ENCODE measurements at places on chromosomes 4 and X. TPM values are rescaled to one million over a fixed set of nuclear protein-coding genes. Genes with fewer than 3 reads are reported as not detected.
A peak's percentile ranks its signal among the peaks of the same experiment; 100 is the strongest.

- DNase-seq = no peak
Observed at GRCh38 chrX:141405486-141405852, 163.2 kb upstream of the SPANXC start.

DNA sequence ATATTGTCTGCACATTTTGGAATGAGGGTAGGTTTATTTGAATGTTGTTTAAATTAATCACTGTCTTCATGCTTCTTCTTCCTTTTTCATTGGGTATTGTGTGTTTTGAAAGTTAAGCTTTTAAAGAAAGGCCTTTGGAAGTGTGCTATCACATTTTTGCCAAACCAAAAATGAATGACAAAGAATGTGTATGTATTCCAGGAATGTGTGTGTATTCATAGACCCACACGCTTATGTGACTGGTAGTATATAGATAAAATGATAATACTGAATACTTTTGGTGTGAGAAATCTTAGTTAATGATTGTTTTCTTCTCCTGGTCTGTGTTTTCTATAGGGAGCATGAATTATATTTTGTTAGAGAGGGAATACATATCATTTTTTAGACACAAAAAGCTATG lies 404.4 kb downstream of the TLL1 start:
- no peak for DNase-seq

GRCh38 chr4:1744552-1744951 lies 23.2 kb downstream of the TACC3 start:
- no peak for DNase-seq

GRCh38 chr4:186015212-186015817 lies 53.6 kb upstream of the TLR3 start:
- peak; percentile 64 for DNase-seq

- DNase-seq = no peak
Observed at GRCh38 chrX:135389717-135390116, 32.0 kb upstream of the SMIM10L2A start.

Gene SPANXC
- total RNA-seq = not detected

Gene IL2RG
- total RNA-seq = 0.89 TPM

Measured in Right ventricle myocardium superior (tissue), 1 donor.